Substantia nigra (tissue), 51 donors: ENCODE measurements at places on chromosomes 5 and 9.

GRCh38 chr5:126446498-126447224 is 23.5 kb downstream of the GRAMD2B start:
- no peak for DNase-seq

GRCh38 chr5:38548064-38548759 is 8.2 kb downstream of the LIFR start:
- no peak for DNase-seq

GRCh38 chr9:93592643-93593021 is 16.2 kb downstream of the PHF2 start:
- no peak for DNase-seq

DNA sequence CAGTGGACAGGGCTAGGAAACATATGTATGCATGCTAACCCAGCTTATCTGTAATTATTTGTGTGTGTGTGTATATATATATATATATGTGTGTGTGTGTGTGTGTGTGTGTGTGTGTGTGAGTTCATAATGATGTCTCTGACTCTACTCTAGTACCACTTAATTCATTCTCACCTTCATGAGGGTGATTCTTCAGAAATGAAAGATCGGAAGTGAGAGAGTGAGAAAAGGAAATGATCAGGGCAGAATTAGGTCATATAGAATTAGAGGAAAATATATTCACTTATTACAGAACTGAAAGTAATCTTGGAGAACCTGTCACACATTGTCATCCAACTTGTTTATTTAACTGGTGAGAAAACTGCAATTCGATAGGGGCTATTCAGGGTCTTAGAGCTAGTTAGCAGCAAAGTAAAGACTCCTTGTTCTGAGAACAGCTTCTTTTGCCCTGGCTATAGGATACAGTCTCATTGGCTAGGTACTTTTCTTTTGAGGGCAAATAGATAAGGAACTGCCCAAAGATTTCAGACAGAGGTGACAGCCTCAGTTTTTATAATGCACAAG is 58.8 kb downstream of the C9orf153 start:
- no peak for DNase-seq

DNA sequence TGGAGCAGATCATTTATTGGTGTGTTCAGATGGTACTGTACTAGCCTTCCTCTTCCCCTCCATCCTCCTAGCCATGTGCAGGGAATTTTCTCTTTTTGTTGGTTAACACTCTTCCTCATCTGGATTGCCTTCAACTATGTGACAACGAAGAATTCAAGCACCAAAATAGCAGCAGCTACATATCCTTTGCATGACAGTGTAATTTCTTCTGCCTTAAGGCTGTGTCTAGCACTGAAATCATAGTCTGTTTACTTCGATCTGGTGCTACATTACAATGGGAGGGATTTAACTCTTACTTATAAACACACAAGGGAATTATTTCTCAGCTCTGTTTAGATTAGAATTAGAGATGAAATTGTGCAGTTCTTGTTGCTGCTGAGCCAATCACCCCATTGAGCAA is 260.4 kb downstream of the ARL15 start:
- DNase-seq, result no peak

- DNase-seq, result no peak
Measured at GRCh38 chr9:86580688-86581087, 226.5 kb upstream of the TUT7 start.

- DNase-seq, result no peak
Measured at GRCh38 chr9:96068511-96068910, 193.0 kb downstream of the ERCC6L2 start.
